ENCODE measurements at places on chromosomes 1 and 21.

DNA sequence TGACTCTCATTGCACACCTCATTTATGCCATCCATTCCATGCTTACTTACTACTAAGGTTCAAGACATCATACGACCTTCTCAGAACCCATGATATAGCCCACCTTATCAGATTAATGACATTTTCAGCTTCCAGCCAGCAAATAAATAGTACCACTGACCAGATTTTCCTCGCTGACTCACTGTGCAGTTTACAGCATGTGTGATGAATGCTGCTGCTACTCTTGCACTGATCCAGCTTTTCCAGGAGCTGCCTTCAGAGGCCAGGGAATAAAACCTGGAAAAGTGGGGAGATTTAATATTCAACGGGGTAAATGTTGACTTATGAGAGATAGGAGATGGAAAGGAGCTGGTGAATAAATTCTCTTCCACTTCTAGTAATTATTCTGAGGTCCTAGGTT is 247.1 kb downstream of the COL11A1 start:
- no peak for DNase-seq

GRCh38 chr1:209412036-209412435 is 171.5 kb upstream of the CAMK1G start:
- DNase-seq: no peak

- DNase-seq: peak; percentile 62
Observed at GRCh38 chr1:175802407-175803123, 59.2 kb upstream of the TNR start.

DNA sequence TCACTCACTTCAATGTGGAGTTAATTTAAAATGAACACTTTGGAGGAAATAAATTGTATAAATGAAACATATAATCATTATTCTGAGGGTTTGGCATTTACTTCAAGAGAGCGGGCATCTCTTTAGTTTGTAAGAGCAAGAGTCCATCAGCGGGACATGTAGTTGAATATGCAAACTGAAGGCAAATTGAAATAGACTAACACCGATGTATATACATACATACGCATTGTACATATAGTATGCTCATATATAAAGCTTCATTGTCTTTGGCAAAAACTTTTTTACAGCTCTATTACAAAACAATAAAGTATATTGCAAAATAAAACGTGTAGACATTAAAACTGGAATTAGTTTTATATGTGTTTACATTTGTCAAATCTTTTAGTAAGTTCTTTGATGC is 328.9 kb downstream of the LTN1 start:
- no peak for DNase-seq

DNA sequence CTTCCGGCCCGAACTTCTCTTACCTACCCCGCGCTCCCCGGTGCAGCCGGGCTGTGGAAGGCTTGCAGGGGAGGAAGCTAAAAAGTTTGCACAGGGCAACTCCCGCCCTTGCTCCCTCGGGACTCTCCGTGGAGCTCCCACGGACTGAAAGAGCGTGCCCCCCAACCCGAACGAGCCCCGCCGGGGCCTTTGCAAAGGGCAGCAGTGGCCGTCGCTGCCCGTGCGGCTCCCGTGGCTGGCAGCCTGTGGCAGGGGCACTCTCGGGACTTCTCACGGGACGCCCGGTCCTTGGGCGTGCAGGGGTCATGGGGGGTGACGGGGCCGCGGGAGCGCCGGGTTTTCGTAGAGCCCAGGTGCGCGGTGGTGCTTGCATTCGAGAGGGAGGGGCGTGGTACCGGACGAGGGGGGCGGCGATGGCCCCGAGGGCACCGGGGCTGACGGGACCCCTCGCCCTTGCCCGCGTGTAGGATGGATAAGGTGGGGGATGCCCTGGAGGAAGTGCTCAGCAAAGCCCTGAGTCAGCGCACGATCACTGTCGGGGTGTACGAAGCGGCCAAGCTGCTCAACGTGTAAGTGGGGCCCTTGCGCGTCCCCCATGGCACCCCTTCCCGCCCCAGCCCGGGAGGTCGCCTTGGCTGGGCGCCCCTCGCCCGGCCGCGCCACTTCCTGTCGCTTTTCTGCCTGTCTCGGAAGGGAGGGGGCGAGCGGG is 711 bp downstream of the GADD45A start:
- peak; percentile 80 for DNase-seq

GRCh38 chr1:225580238-225581099 is 72.5 kb downstream of the ENAH start:
- peak; percentile 54 for DNase-seq

- DNase-seq: peak; percentile 22
Observed at GRCh38 chr1:228249513-228250305, 41.9 kb downstream of the OBSCN start.

- no peak for DNase-seq
Observed at GRCh38 chr1:178120088-178120487, 26.2 kb downstream of the RASAL2 start.

GRCh38 chr1:203655671-203656070 is 29.0 kb downstream of the ATP2B4 start:
- DNase-seq: no peak

DNA sequence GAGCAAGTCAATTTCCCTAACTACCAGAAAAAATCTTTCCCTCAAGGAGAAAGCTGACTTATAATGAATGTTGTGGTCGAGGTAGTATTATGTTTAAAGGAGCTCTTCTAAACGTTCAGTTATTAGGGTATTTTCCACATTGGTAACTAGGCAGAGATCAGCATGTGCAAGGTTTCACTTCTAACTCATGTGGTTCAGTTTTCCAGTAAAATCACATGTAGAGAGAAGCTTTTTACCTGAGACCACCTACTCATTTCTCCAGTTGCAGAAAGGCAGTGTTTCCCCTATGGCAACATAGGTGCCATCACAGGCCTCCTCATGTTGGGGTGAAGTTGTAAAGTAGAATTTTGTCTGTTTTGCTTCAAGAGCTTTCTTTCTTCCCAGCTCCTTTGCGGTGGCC is 23.7 kb downstream of the IL23R start:
- no peak for DNase-seq

DNA sequence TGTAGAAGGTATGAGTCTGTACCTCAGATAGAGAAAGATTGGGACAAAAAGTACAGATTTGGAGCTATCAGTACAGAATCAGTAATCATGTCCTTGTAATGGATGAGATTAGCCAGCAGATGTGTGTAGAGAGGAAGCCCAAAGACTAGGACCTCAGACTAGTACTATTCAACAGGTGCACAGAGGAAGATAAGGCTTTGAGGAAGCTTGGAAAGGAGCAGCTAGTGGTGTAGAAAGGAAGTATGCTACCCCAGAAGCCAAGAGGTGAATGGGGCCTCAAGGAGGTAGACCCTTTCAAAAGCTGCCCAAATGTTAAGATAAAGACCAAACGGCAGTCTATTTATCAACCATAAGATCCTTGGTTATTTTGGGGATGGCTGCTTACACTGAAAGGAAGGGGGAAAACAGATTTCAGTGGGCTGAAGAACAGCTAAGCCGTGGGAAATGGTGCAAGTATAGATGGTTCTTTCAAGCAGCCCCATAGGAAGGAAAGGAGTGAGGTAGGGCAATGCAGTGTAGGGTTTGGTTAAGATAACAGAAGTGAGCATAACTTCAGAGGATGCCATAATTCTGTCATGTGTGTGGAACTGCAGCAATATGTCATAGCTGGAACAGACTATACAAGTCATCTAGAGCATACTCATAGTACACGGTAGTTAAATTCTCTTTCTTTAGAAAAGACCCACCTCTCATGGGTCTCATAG is 221.7 kb downstream of the HHIPL2 start:
- no peak for DNase-seq

- no peak for DNase-seq
Observed at GRCh38 chr1:116001739-116002487, 25.6 kb downstream of the SLC22A15 start.

DNA sequence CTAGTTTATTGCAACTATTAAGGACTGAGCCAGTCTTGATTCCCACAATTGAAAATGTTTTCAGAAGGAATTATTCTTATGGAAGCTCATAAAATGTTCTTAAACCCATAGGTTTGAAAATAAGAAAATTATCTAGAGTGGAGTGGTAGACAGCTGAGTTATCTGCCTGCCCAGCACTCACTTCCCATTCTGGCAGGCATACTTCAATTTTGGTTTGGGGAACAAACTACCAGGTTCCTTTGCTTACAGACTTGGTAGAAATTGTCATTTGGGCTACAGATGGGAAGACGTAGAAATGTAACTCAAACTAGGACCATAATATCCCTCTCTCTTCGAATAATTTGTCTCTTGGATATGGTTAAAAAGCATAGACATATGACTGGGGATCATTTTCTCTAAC is 18.4 kb downstream of the JUN start:
- DNase-seq: no peak

DNA sequence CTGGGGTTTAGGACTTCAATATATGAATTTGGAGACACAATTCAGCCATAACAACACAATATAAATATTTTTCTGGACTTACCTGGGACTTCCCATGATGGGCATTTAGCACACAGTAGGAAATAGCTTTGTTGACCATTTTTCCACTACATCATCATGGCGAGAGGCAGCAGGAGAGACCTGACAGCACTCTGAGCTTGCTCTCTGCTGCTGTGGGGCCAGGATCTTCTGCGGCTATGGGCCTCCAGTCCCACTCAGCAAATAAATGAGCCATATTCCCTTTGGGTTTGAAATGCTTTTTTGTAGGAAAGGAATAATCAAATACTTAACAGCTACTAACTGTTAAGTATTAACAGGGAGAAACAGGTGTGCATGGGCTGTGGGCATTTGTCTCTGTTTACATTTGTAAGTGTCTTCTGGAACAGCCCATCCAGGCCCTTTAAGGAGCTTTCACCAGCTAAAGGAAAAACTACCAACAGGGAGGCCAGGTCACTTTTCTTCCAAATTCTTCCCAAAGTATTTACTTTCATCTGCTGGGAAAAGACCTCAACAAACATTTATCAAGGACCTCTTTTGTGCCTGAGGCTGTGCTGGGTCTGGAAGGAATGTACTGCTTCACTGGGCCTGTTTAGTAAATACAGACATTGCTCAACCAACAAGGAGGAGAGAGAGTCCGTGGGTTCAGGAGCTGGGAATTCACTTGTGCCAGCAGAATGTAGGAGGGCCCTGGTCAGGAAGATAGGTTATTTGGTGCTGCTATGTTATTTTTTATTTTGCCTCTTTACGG is 133.2 kb downstream of the LRIG2 start:
- DNase-seq: no peak

- no peak for DNase-seq
Observed at GRCh38 chr21:33684923-33685560, 42.7 kb downstream of the ITSN1 start.

GRCh38 chr1:220315070-220315839 is 43.0 kb upstream of the RAB3GAP2 start:
- no peak for DNase-seq

DNA sequence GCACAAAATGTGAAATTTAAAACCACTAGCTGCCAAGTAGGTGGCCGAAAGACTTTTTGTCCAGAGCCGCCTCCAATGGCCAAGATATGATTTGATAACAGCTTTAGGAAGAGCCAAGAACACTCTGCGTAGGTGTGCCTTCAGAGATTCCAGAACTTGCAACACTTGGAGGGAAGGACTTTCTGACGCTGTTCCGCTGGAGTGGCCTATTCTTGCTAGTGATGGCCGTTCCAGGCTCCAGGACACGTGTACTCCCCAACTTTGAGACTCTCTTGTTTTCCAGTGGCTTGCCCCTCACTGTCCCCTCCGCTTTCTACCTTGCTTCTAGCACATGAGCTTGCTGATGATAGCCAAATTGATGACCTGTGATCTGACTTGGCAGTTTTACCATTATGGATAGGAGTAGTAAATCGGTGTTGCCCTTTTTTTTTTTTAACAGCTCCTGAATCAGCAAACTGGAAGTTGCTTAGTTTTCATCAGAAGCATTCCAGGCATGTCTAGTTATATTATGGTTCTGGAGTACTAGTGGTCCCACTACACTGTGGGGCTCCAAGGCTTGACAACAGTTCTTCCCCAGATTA is 1.0 kb downstream of the PRDX6 start:
- peak; percentile 61 for DNase-seq
